Activated T-helper 1 cell treated with anti-CD3 and anti-CD28 coated beads, Interleukin-12 subunit alpha, Interleukin-12 subunit beta, Interleukin-2, Interleukin-4 antibody, amounts not matched to agents 30 ng/mL and 10 ng/mL and 1 ng/mL, durations not matched to agents 14 hours and 24 hours and 36 hours (primary cell): ENCODE measurements at places on chromosomes 5 and 9. TPM values are rescaled to one million over a fixed set of nuclear protein-coding genes. Genes with fewer than 3 reads are reported as not detected.

DNA sequence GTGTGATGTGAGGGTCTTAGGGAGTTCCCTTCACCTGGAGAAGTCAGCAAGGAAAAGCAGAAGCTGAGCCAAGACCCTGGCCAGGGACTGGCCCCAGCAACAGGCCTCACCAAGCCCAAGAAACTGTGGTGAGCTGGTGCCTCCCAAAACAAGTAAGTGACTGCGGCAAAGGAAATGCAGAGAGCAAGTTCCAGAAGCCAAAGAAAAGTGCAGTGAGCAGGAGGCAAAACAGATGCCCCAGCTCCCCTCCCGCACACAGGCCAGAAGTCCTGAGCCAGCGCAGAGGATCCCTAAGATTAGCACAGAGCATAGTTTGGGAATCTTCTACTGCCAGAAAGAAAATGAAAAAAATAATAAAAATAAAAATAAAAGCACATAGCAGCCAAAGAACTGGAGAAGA is 13.2 kb downstream of the MED27 start:
- DNase-seq = no peak

GRCh38 chr9:26310294-26310693 is 582.3 kb downstream of the CAAP1 start:
- no peak for DNase-seq

DNA sequence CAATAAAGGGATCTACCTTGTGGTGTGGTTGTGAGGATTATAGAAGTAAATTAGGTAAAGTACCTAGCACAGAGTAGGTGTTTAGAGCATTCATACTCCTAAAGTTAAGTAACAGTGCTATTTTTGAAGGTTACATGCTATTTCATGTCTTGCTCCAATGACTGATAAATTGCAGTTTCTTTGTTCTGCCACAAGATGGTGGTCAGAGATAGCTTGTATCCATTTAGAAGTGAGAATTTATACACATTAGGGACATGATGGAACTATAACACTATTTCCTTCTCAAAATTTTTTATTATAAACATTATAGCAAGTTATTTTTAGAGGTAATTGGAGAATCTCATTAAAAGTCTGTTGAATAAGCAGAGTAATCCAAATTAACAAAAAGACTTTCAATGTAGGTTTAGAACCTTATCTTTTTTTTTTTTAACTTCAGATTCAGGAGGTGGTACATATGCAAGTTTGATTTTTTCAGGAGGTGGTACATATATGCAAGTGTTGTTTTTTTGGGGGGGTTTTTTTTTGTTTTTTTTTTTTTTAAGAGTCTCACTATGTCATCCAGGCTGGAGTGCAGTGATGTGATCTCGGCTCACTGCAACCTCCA is 17.1 kb downstream of the MTREX start:
- no peak for DNase-seq

DNA sequence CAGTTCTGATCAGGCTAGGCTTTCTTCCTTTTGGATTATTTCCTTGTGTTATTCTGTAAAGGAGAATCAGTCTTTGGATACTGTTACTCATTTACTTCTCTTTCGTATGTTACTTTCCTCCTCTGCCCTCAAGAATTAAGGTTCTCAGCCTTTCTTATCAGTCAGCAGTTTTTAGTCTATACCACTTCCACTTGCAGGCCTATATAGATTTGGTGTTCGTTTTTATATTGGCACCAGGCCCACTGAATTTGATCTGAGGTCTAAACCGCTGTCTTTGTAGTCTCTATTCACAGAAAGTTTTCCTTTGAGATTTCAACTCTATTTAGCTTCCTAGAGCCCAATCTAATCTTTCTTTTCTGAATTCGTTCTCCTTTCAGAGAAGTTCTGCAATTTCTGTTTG is 62.8 kb downstream of the ERBIN start:
- DNase-seq = no peak

- DNase-seq = no peak
These were observed at the start of gene RNF183 for GRCh38 chr9:113302792-113303418. Gene RNF183, minus strand, starts transcription at chr9:113303376. Its CDS starts 5,192 bp downstream, at chr9:113298184.

DNA sequence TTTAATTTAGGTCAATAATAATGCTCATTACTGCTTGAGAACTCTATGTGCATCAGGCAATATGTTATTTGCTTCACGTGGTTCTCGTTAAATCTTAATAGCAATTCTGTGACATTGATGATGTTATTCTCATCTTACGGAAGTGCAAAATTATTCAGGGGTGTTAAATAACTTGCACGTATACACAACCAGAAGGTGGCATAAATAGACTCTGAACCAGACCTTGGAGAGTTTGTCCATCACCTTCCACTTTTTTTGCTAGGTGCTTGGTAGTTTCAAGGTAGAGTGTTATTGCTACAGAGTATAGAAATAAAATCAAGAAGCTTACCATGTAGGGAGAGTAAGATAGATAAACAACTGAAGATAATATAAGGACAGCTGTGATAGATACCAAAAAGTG is 23.6 kb upstream of the TNFAIP8 start:
- no peak for DNase-seq

The TSLP gene
- 0.17 and 0.47 TPM in 2 replicates for total RNA-seq

The SPINK13 gene
- not detected in 2 replicates for total RNA-seq

DNA sequence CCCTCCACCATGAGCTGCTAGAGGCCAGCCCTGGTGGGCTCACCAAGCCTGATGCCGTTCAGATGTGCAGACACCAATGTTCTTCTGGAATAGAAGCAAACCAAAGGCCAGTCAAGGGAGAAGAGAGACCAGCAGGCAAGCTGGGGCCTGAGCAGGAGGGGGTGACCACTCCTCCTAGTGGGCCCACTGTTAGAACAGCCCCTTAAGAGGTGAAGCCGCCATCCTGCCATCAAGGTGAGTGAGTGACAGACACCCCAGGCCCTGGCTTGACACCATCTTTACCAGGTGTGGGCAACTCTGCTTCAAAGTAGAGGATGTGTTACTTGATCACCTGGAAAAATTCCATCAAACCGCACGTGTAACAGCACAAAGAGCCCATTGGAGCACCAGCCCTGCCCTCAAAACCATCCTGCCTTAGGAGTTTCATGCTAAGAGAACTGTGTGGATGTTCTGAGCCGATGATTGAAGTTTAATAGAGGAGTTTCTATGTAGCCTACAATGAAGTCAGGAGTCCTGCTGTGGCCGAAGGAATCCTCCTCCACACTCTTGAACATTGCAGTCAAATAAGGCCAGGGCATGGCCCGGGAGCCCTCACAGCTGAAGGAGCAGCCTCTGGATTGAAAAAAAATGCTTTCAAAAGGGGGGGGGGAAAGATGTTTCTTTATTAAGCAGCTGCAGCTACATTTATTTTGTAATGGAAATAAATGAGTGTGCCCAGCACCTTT is 20.8 kb downstream of the AMBP start:
- no peak for DNase-seq

The CNTNAP3 gene
- not detected in 2 replicates for total RNA-seq

GRCh38 chr5:119356612-119357188 is 881 bp downstream of the TNFAIP8 start:
- no peak for DNase-seq

DNA sequence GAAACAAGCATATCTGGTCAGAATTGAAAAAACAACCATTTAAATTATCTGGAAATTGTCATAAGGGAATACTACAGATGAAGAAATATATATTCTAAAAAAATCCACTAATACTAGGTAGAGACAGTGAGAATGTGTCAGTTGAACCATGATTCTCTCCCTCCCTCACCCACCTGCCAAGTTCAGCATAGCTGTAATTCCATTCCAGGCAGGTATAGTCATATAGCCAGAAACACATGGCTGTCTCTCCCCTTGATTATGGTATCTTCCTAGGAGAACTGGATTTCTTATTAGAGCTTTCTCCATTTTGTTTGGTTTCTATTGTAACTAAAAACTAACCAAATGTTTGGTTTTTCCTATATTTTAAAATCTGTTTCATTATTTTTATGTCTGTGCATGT is 509.2 kb downstream of the CDH10 start:
- no peak for DNase-seq

The LRRC8A gene
- total RNA-seq = 30.1 and 32.9 TPM in 2 replicates

DNA sequence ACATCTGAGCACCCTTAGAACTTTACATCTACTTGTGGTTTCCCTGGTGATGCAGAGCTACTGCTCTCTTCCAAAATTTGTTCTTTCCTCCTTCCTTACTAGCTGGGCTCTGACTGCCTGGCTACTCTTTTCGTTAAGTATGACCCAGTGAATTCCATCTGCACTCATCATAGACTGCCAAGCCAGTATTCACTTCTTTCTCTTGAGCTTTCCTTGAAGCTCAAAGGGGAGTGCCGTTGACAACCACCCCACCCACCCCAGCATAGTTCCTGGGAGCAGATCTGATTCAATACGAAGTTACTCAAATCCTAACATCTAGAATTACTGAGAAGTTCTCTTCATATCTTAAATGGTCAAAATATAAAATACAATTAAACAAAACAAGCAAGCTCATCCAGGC is 190.5 kb downstream of the ADAMTS12 start:
- no peak for DNase-seq

GRCh38 chr9:131590907-131591844 is 45.9 kb downstream of the PRRT1B start:
- peak; percentile 63 for DNase-seq

The ANKRD55 gene
- total RNA-seq = 1.0 and 1.8 TPM in 2 replicates

DNA sequence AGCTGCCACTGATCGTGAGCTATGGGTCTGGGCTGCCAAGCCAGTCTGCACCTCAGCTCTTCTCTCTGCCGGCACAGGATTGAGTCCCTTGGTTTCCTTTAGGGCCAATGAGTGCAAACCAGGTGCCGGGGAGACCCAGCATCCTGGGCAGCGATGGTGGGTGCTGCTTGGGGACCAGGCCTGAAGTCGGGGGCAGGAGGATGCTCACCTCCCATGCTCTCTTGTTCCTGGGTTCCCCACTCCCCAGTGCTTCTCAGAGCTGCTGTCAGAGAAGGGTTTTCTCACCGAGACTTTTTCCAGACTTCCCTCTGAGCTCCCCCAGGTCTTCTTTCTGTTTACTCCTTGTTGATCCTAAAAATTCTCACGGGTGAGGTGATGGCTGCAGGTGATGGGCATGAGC is 61.2 kb downstream of the IRX1 start:
- no peak for DNase-seq

DNA sequence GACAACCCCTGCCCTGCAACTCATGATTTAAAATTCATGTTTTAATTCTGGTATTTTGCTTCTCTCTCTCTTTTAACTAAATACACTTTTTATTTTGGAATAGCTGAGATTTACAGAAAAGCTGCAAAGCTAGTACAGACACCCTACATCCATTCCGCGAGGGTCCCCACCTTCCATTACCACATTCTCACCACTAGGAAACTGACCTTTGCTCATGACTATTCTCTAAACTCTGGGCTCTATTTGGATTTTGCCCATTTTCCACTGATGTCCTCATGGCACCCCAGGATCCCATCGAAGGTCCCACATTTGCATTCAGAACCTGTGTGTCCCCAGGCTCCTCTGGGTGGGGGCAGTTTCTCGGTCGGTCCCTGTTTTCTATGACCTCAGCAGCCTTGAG is 11.5 kb downstream of the ERGIC1 start:
- no peak for DNase-seq

The C9 gene
- not detected in 2 replicates for total RNA-seq

The TMEM38B gene
- 11.9 and 13.8 TPM in 2 replicates for total RNA-seq

The DNAJB5 gene
- total RNA-seq = 5.3 and 6.0 TPM in 2 replicates

- no peak for DNase-seq
These were observed 513.1 kb downstream of the PDE4D start for GRCh38 chr5:59380350-59380951.

- no peak for DNase-seq
These were observed 5.7 kb upstream of the AQP7 start for GRCh38 chr9:33408087-33408486.

GRCh38 chr9:4465910-4466309 is 24.4 kb upstream of the SLC1A1 start:
- DNase-seq = no peak

The HSPB3 gene
- not detected in 2 replicates for total RNA-seq

DNA sequence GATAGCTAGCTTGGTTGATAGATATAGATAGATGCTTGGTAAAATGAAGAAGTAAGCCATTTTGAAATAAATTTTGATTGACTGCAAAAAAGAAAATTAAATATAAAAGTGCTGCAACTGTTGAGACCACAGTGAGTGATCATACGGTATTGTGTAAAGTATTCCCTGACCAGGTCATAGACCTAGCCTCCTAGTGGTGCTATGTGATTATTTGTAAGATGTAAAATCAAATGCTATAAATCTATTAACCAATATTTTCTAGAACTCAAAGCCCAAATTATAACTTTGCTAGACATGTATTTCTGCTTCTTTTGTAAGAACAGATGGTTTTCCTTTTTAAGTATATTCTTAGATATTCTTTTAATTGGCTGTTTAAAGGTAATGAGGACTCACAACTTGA is 480.2 kb upstream of the PTPRD start:
- no peak for DNase-seq

DNA sequence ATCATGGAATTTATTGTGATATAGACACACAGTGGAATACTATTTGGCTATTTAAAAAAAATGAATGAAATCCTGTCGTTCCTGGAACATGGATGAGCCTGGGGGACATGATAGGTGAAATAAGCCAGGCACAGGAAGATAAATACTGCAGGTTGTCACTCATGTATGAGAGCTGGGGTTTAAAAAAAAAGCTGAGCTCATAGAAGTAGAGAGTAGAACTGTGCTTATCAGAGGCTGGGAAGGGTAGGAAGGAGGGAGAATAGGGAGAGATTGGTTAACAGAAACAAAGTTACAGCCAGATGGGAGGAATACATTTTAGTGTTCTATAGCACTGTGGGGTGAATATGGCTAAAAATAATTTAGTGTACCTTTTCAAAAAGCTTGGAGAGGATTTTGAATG is 200.6 kb upstream of the NR4A3 start:
- DNase-seq = no peak
